ENCODE measurements at places on chromosomes 2 and 18.

DNA sequence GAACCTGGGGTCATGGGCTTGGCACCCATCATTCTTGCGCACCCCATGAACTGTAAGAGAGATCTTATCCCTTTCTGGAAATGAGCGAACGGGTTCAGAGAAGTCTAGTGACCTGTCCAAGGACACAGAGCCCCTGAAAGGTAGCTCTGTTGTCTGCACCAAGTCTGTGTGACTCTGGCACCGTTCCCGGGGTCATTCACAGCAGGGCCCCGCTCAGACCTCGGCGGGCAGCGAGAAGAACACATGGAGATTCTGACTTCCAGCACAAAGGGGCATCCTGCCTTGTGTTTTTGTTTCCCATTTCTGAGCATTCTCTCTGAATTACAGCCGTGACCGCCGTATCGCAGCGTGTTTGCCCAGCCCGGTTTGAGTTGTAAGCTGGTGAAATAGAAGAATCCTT is 231.7 kb downstream of the KLHL29 start:
- no peak for DNase-seq

GRCh38 chr18:49898421-49898820 is 85.1 kb upstream of the ACAA2 start:
- DNase-seq: peak; percentile 77

- no peak for DNase-seq
Observed at GRCh38 chr18:74645679-74646078, 48.0 kb downstream of the ZNF407 start.

- peak; percentile 61 for DNase-seq
Observed at GRCh38 chr18:49041435-49042245, 90.9 kb upstream of the SMAD7 start.

GRCh38 chr2:74930811-74931486 is 27.5 kb upstream of the POLE4 start:
- no peak for DNase-seq

- DNase-seq: no peak
Observed at GRCh38 chr2:241136661-241137260, 12.5 kb downstream of the PASK start.

- no peak for DNase-seq
Observed at GRCh38 chr2:130915149-130915548, 78.4 kb downstream of the ARHGEF4 start.

GRCh38 chr2:52345676-52346075 is 1313.7 kb upstream of the NRXN1 start:
- DNase-seq: no peak

DNA sequence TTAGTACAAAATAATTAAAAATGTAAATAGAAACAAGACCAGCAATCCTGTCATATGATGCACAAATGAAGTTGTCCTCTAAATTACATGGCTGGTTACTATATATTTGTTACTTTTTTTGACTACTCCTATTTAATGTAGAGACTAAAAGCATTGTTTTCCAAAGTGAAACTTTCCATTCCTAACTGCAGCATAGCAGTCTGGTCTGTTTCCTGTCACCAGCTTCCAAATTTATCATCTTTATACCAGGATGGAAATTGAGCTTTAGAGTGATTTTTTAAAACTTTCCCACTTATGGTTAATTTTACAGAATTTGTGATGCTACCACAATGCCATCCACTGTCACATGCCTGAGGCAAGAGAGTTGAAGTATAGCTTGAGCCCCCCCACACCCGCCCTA is 33.5 kb upstream of the RAB27B start:
- no peak for DNase-seq

DNA sequence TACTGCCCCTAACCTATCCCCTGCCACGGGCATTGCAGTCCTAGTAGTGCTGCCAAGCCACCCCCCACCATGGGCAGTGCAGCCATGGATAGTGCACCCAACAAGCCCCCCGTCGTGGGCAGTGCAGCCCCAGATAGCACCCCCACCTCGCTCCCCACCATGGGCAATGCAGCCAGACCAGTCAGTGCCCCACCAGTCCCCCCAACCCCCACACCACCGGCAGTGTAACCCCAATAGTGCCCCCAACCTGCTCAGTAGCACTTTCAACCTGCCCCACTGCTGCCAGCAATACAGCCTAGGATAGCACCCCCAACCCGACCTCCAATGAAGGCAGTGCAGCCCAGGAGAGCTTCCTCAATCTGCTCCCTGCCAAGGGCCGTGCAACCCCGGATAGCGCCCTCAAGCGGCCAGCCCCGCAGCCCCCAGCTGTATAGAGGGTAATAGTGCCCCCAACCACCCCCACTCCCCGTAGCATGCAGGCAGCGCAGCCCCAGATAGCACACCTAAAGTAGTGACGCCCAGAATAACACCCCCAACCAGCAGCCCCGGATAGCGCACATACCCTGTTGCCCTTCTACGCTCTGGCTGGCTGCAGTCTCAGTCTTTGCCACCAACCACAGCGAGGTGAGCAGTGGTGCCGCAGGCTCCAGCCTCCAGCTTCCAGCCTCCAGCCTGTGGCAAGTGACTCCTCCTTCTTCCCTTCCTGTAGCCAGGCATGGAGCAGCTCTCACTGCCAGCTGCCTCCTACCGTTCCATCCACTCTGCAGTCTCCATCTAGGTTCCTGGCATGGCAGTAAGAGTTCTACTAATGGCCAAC is 45.4 kb upstream of the ANKRD62 start:
- no peak for DNase-seq

GRCh38 chr2:624551-625347 is 52.5 kb downstream of the TMEM18 start:
- DNase-seq: no peak

DNA sequence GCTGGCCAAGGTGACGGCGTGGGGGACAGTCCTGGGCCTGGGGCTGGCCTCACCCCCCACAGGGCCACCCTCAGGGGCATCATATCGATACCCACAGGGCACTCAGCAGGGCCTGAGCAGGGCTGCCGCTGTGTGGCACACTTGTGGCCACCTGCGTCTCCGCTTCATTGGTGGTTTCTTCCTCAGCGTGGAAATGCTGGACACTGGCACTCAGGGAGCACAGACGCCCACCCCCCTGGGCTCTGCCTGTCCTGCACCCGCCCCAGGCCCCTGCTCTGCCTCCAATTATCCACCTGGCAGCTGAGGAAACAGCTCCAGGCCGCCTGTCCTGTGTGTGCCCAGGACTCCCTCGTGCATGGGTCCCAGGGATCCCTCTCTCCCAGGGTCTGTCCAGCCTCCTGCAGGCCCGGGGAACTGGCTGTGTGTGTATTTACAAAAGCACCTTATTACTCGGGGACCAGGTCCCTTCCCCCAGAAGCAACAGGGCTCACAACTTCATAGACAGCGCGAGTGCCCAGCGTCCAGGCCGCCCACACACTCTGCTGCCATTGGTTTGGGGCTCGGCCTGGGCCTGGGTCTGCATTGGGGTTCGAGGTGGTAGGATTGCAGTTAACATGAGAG is 13.1 kb downstream of the CROCC2 start:
- no peak for DNase-seq

DNA sequence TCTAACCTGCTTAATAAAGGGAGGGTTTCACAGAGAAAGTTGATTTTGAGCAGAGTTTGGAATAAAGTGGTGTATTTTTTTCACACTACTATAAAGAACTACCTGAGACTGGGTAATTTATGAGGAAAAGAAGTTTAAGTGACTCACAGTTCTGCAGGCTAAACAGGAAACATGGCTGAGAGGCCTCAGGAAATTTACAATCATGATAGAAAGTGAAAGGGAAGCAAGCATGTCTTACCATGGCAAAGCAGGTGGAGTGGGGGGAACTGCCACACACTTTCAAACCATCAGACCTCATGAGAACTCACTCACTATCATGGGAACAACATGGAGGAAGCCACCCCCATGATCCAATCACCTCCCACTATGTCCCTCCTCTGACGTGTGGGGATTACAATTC is 546.7 kb downstream of the EPHA4 start:
- DNase-seq: no peak

DNA sequence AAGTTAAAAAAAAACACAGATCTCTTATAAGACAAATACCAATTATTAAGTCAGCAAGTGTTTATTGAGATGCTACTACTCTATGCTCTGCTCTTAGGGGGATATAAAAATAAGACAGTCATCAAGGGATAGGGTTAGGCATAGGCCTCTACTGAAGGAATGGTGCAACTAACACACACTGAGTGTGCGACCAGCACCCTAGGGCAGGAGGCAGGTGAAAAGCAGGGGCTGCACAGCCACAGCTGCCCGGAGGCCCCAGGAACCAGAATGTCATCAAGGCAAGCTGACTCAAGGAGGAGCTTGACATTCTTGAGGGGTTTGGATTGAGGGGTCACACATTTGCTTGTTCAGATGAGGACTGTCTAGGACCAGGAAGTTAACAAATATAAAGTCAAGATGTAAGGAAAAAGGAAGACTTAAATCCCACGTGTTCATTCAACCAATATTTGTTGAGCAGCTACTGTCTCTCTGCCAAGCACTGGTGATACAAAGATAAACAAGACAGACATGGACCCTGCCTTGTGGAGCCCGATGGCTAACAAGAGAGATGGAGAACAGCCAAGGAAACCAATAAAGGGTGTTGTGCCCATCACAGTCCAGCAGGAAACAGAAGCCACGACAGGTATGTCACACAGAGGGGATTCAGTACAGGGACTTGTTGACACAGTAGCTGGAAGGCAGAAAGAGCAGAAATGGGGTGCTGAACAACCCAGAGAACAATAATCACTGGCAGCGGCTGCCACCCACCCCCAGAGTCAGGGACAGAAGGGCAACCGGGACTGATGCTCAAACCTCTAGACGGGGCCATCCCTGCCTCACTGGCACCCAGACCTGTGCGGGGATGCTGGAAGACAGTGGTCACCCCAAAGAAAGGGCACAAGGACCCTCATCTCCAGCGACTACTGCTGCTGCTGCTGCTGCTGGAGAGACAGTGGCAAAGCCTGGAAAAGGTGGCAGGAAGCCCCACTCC is 45.8 kb upstream of the MAL start:
- DNase-seq: no peak

DNA sequence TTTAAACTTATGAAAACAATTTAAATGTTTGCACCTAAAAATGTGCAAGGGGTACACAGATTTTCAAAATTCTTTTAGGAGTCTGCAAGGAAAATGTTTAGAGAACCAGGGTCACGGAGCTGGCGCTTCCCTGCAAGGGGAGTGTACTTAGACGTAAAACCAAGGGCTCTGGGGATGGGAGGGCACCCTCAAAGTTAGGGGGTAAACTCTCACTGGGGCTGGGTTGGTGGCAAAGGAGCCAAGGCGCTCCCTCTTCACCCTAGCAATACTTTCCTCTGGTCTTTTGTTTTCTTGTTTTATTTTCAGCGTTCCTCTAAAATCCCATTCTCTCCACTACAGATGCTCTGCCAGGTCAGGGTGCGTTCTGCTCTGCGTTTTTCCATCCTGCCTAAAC is 20.0 kb downstream of the TMEM247 start:
- no peak for DNase-seq

DNA sequence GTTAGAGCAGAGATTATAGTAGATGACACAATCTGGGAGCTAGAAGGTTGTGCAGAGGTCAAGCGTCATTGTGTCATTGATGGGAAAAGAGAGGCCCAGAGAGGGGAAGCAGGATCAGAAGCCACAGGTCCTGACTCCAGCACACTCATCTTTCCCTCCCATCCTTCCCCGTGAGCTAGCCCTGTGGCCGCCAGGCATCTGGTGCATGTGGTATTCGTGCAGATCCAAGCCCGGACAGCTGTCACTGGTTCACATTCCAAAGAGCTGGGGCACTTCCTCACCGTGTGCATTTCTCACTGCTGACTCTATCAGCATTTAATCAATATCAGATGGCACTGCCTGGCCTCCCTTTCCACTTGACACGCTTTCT is 94.1 kb upstream of the THOC1 start:
- DNase-seq: peak; percentile 99

DNA sequence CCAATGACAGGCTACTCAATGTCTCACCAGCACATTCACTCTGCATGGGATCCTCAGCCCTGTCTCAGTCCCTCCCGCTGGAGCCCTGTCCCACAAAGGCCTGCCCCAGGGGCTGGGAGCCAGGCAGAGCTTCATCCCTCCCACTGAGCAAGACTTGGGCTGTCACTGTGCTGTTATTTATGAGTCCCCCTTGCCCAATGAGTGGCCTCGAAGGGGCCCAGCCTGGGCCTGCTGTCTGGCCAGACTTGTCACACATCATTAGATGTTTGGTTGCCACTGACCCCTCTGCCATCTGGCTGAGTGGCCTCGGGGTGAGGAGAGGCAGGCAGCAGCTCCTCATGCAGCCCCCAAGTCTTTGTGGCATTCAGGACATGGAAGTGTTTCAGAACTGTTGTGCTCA is 330.6 kb upstream of the SKOR2 start:
- DNase-seq: no peak

- no peak for DNase-seq
Observed at GRCh38 chr2:190533968-190534309, 583 bp downstream of the NEMP2 start.

DNA sequence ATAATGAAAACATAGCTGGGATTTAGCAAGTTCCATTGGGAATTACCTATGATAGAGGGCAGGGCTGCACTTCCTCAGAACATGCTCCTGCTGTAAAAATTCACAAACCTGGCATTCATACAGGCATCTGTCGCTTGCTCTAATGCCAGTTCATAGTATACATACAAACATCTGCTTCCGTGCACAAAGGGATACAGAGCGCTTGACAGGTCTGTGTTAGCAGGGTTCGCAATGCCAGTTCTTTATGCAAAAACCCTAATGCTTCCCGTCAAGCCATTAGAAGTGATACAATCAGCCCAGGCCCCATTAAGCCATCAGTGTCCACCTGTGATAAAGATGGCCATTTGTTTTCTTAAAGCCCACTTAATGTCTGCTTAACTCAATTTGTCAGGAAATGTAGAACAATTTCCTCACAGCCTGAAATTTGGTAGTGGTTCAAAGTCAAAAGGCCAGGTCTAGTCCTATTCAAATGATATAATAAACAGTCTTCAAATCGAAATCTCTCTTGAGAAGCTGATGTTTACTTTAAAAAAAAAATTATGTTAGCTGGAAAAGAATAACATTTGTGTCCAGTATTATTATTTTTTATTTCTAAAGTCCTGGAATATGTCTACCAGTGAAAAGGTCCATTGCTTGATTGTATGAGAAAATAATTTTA is 556.3 kb downstream of the ARHGAP15 start:
- DNase-seq: no peak

- no peak for DNase-seq
Observed at GRCh38 chr18:51490860-51491259, 293.4 kb upstream of the MEX3C start.

- no peak for DNase-seq
Observed at GRCh38 chr2:25335971-25336370, 5.8 kb downstream of the DNMT3A start.

DNA sequence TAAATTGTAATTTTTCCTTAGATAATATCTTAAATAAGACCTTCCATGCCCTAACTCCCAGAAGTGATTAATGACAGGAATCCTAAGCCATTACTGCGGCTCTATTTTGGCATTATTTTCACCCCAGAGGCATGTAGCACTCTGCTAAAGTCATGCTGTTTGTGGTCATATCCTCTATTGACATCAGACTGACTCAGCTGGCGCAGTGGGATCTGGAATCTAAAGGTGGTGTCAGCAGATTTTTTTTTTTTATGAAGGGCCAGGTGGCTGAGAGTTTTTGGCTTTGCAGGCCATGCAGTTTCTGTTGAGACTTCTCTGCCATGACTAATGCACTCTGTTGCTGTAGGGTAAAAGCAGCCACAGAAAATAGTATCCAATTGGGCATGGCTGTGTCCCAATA is 64.1 kb upstream of the ACVR1C start:
- DNase-seq: peak; percentile 95
